Kidney epithelial cell (primary cell): ENCODE measurements at places on chromosomes 16 and 17. TPM values are rescaled to one million over a fixed set of nuclear protein-coding genes. Genes with fewer than 3 reads are reported as not detected.

The ITGAD gene
- not detected in 2 replicates for total RNA-seq

GRCh38 chr16:576197-576822 lies 6.5 kb downstream of the PIGQ start:
- DNase-seq = no peak

DNA sequence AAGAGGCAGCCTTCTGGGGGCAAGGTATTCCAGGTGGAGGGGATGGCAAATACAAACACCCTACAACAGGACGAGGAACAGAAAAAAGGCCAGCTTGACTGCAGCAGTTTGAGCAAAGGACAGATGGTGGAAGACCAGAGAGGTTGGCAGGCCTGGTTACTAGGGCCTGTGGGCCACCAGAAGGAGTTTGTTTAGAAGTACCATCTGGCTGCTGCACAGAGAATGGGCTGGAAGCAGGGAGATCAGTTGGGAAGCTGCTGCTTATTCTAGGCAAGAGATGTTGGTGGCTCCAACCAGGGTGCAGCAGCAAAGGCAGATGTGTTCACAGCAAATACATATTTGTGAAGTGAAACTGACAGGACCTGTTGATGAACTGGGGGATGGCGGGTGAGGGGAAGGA lies 2.9 kb upstream of the YPEL2 start:
- no peak for DNase-seq

DNA sequence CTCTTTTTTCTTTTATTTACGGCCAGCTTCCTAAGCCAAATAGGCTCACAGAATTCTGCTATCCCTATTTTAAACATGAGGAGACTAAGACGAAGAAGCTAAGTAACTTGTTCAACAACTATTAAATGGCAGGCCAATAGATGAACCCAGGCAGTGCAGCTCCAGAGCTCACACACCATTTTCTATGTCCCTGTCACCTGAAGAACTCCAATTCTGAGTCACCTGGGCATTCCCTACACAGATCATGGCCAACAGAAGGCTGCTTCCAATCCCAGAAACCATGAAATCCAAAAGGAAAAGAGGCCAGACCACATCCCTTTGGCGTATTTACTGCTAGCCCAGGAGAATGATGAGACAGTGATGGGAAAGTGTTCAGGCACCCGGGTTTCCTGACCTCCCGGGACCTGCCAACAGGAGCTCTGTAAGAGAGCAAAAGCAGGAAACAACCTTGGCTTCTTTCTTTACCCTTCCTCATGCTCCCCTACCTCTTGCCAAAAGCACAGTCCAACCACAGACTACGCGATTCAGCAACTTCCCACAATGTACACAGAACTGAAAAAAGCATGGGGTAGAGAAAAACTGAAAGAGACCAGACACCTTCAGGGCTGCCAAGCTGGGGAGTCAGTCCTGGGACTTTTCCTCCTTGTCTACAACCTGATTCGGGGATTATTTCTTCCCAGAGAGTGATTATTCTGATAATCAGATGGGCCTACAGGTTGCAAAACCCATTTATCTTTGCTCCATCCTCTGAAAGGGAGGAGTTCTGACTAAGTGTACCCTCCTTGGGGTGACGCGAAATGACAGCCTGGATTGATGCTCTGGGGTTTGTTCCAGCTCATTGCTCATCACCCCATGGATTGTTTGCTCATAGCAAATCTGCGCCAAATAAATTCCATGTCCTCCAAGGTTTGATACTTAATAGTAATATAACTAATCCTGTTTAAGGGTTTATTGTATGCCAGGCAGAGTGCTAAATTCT lies 47.8 kb upstream of the HAS3 start:
- no peak for DNase-seq

- no peak for DNase-seq
Observed at GRCh38 chr17:35514564-35514963, 22.9 kb downstream of the SLFN12L start.
